ENCODE measurements at places on chromosomes 4 and X.

DNA sequence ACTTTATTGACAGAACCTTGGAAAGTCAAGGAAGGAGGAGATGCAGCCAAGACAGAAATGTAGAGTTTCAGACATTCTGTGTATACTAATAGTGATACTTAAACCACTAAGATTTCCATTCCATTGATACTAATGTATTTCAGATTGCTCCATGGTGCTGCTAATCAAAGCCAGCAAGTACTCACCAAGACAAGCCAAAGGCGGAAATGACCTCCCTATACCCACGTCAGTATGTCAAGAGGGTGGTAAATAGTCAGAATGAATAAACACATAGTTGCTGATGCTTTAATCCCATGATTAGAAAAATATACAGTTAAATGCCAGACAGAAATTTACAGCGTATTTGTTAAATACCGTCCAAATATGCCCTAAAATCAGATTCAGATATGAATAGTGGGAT is 417.8 kb upstream of the INTU start:
- DNase-seq = no peak

- no peak for DNase-seq
Measured at GRCh38 chr4:12041828-12042227, 613.1 kb upstream of the HS3ST1 start.

- no peak for DNase-seq
Measured at GRCh38 chr4:86657382-86657781, 63.3 kb downstream of the PTPN13 start.

DNA sequence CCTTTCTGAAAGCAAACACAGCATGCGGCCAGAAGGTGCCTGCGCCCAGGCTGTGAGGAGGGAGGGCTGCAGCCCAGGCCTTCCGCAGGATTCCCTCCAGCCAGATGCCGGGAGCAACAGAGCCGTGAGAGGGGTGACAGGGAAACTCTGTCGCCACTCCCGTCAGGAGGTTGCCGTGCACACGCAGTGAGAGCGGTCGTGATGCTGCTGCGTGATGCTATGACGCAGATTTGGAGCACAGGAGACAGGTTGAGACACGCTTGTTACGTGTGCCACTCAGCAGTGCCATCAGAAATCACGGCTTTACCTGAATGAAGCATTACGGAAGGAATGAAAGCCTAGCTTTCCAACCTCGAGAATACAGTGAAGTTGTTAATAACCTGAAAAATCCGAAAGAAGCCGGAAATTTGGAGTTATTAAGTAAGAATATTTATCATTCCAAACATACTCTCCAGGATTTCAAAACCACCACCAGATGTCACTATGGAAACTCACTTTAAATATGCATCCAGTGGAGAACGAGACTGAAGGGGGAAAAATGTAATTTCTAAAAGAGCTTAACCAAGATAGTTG is 54.4 kb downstream of the FAT1 start:
- DNase-seq = peak; percentile 47

GRCh38 chrX:149568701-149569296 is 18.5 kb downstream of the MAGEA9B start:
- no peak for DNase-seq

DNA sequence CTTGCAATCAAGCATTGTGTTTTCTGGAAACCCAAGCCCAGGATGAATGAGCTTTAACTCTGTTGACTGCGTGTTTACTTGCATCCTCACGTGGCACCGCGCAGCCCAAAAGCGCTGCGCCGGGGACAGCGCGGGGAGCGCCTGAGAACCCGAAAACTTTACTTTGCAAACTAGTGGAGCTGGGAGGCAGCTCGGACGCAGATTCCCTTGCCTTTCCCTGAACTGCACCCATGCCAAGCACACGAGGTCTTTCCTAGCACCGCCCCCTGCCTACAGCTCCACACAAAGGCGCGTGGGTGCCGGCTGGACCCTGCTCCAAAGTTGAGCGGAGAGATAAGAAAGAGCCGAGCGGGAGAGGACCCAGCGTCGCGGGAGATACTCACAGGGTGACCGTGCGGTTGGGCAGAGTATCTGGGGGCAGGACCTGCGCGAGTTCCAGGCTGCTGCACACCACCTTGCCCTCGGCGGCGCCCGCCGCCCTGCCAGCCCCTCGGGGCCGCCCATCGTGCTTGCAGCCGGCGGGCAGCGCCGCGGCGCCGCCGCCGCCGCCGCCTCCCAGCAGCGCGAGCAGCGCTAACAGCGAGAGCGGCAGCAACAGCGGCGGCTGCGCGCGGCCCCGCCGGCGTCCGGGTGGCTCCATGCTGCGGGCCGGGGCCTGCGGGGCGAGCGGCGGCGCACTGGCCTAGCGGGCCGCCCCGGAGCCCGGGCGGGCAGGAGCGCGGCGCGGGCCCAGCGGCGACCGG is 550 bp downstream of the ADGRA3 start:
- no peak for DNase-seq

DNA sequence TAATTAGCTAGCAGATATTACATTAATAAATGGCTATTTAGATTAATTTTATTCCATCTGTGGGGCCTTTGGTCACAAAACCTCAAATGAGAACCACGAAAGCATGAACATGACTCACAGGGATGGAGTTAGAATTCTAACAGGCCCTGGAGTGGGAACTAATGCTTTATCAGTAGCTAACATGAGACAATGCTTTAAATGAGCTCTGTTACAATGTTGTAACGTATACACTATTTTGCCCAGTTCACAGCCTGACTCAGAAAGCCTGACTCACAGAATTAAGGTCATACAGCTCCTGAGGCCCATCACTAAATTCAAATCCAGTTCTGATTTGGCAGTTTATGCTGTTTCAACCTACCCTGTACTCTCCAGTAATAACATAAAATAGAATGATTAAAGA is 23.2 kb downstream of the VEGFC start:
- peak; percentile 87 for DNase-seq

GRCh38 chr4:85495621-85496020 is 20.7 kb downstream of the ARHGAP24 start:
- DNase-seq = no peak

DNA sequence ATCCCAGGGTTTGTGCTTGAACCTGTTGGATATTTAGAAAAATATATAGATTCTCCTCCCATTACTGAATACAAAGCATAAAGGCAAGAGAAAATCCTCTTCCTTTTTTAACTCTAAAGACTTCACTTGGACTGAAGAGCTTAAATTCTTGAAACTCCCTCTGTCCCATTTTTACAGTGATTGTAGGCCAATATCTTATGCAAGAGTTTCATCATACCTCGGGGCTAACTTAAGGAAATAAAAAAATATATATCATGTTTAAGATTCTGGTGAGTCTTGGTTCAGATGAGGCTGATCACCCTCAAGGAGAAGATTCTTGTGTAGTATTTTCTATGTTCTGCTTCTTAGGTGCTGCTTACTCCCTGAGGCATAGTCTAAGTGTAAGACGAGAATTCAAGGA is 1449.6 kb downstream of the C4orf33 start:
- no peak for DNase-seq

- DNase-seq = no peak
Measured at GRCh38 chr4:104989371-104989770, 157.3 kb upstream of the TET2 start.

DNA sequence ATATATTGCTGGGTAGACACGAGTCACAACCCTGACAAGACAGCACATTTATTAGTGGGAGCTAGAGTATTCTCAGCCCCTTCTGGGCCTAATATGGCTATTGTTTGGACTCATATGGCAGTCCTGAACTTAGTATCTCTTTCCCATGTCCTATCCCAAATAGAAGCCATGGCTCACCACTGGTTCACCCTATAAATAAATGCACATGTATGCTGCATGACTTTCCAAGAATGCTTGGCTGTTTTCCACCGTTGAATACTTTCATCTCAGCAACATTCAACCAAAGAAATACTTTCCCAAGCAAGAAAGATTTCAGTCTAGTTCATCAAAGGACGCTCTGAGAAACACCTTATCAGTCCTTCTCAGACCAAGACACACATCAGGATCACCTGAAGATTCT is 36.7 kb downstream of the SMPX start:
- DNase-seq = no peak

DNA sequence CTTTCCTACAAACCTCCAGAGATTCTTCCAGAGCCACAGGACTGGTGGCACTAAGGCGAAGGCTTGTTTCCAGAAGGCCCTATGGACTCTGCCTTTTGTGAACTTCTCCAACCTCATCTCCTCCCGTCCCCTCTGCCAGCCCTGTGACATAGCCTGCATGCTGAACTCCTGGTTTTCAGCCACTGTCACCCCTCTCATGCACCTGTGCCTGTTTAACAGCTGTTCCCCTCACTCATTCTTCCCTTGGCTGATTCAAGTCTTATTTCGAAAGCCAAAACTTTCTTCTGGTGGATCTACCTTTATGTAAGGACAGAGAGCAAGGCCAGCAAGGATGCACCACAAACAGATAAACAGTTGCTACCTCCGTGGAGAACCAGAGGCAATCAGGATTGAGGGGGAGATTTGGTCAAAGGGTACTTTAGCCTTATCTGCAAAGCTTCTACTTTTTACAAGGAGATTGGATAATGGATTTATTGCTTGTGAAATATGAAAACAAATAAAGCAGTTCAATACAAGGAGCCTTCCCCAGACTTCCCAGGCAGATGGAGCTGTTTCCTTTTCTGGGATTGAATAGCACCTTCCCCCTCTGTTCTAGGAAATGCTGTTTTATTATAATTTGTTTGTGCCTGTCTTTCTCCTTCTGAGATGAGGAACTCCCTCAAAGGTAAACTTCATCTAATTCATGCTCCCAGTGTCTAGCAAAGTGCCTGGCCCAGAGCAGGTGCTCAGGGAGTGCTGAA is 5.7 kb downstream of the CITED1 start:
- DNase-seq = no peak

DNA sequence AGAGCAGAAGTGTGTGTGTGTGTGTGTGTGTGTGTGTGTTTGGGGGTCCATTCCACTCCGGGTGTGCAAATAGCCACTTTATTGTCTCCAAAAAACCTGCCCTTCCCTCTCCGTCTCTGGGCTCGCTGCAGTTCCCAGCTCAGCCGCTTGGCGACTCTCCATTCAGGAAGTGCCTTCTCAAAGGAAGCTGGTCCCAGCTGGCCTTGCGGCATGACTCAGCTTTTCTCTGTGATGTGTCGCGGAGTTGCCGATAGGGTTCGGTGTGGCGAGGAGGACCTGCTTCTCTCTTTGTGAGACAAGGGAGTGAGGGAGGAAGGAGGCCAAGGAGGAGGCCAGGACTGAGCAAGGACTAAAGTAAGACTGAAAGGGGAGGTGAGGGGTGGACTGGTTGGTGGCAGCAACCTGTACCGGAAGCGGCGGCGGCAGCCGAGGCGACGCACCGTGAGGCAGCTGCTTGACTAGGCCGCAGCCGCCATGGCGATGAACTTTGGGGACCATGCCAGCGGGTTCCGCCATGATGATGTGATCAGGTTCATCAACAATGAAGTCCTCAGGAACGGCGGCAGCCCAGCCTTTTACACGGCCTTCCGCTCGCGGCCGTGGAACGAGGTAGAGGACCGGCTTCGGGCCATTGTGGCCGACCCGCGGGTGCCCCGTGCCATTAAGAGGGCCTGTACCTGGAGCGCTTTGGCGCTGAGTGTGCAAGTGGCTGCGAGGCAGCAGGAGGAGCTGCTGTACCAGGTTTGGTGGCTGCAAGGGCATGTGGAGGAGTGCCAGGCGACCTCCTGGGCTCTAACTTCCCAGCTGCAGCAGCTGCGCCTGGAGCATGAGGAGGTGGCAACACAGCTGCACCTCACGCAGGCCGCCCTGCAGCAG is at the start of gene TEX13C:
Gene TEX13C, plus strand, starts transcription at position 226 of the 876 bp plus-strand sequence. Its CDS starts 249 bp downstream, at position 475.
- DNase-seq = no peak

- DNase-seq = peak; percentile 57
Measured at GRCh38 chr4:108849611-108850168, 86.8 kb upstream of the ETNPPL start.

DNA sequence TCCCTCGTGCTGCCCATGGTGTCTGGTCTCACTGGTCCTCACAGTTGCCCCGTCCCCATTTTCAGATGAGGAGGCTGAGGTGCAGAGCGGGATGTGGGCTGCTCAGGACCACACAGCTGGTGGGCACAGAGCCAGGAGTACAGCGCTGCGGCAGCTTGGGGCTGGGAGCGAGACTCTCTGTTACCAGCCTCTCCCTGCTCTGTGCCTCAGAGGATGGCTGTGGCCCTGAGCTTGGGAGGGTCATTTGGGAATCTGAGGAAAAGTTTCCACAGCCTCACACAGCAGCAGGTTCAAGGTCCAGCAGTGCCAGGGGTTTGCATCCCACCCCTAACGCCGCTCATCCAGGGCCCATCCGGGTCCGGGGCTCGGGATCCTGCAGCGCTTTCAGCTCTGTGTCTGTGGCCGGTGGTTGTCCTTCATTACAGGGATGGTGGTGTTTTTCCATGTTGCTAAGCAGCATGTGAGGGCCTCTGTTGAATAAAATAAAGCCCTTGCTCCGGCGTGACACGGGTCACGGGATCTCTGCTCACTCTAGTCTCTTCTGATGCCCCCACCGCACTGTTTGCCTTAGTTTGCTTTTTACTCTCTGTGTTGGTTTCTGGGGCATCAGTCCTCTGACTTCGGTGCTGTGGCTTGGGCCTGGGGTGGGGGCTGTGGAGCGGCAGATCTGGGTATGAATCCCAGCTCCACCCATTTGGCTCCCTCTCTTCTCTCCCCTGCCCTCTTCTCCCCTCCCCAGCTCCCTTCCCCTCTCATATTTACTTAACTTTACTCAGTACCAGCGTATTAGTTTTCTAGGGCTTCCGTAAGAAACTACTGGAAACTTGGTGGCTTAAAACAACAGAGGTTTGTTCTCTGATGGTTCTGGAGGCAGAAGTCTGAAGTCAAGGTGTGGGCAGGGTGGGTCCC is 6.5 kb downstream of the WFS1 start:
- DNase-seq = no peak

GRCh38 chrX:119726900-119727555 is 31.4 kb upstream of the SOWAHD start:
- no peak for DNase-seq

DNA sequence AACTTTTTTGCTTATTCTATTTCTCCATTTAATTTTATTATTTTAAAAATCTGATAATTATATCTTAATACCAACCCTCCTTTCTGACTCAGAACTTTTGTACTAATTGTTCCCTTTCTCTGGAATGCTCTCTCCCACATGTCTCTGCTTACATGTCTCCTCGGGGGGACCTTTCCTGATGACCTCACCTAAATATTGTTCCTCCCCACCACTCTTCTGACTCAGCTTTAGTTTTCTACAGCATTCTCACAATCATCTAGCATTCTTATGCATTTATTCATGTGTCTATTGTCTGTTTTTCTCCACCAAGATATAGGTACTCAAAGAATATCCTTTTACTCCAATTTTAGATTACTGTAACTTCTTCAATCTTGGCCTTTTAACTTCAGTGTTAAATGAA is 128.7 kb downstream of the MSL3 start:
- no peak for DNase-seq

GRCh38 chr4:72374159-72374558 is 194.9 kb downstream of the ADAMTS3 start:
- no peak for DNase-seq

Measured in AG09309 (cell line).